ENCODE measurements at places on chromosomes 16 and 17. TPM values are rescaled to one million over a fixed set of nuclear protein-coding genes. Genes with fewer than 3 reads are reported as not detected.

The SCIMP gene
- total RNA-seq, result 0.21 TPM

The MYH11 gene
- total RNA-seq, result 0.67 TPM

The CCR7 gene
- 1.3 TPM for total RNA-seq

The OR4D1 gene
- total RNA-seq, result 0.25 TPM

DNA sequence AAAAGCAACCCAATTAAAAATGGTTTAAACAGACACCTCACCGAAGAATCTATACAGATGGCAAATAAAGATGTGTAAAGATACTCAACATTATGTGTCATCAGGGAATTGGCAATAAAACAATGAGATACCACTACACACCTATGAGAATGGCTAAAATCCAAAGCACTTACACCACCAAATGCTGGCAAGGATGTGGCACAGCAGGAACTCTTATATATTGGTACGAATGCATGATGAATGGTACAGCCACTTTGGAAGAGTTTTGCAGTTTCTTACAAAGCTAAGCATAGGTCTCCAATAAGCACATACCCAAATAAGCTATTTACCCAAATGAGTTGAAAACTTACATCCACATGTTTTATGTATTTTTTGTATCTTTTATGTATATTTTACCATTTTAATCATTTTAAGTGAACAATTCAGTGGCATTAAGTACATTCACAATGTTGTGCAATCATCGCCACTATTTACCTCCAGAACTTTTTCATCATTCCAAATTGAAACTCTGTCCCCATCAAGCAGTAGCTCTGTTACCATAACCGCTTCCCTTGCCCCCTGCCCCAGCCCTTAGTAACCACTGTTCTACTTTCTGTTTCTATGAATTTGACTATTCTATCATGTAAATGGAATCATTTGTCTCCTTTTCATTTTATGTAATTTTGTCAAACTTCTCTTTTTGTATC, 6.7 kb upstream of the ALDH3A2 start:
- ATAC-seq, result no peak

- ATAC-seq, result no peak
Observed at GRCh38 chr17:47778184-47778635, 43.4 kb downstream of the OSBPL7 start.
